ENCODE measurements at places on chromosomes 5 and 9.

DNA sequence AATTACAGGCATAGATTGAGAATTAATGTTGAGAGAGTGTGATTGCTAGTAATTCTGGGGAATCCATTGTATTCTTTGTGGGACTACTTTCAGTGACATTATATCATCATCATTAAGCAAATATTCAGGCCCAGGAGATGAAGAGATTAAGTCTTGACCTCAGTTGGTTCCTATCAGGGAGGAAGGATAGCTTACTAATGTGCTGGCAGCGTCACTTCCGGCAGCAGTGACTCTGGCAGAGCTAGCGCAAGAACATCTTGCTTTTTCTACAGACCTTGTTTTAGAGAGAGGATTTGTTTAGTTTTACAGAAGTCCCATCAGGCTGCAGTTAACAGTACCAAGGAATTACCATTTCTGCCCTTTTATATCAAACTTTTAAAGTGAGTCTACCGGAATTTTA lies 20.3 kb downstream of the OSTF1 start:
- peak; percentile 48 for DNase-seq

GRCh38 chr9:2709645-2710101 lies 7.6 kb upstream of the KCNV2 start:
- DNase-seq, result no peak

GRCh38 chr5:105817416-105817815 lies 1853.3 kb downstream of the EFNA5 start:
- no peak for DNase-seq

- DNase-seq, result no peak
Observed at GRCh38 chr9:1354086-1354485, 303.9 kb downstream of the DMRT2 start.

GRCh38 chr9:109802491-109802890 lies 22.5 kb downstream of the PALM2AKAP2 start:
- no peak for DNase-seq

- DNase-seq, result peak; percentile 82
Observed at GRCh38 chr9:128684325-128685199, 4.5 kb upstream of the SET start.

DNA sequence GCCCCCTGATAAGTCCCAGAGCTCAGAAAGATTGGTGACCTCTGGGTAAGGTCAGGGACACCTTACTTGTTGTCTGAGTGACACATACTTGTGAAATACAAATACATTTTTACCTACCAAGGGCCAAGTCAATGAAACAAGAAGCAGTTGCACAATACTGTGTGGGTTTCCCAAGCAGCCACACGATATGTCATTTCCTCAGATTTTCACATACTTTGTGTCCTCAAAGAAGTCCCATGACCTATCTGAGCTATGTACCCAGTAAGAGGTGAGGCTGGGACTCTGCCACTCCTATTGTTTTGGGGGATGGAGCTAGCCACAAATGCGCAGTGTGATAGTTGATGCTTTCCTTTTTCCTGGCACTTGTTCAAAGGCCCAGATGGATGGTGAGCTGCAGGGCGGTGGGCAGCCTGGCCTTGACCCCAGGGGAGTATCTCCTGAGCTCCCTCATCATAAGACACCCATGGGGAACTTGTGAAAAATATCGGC lies 4.8 kb upstream of the SLC25A51 start:
- DNase-seq, result peak; percentile 21

GRCh38 chr9:124618476-124618875 lies 111.3 kb upstream of the NR5A1 start:
- no peak for DNase-seq

- DNase-seq, result peak; percentile 52
Observed at GRCh38 chr9:130866474-130866965, 30.1 kb downstream of the QRFP start.

GRCh38 chr5:109312695-109313094 lies 97.1 kb downstream of the PJA2 start:
- no peak for DNase-seq

DNA sequence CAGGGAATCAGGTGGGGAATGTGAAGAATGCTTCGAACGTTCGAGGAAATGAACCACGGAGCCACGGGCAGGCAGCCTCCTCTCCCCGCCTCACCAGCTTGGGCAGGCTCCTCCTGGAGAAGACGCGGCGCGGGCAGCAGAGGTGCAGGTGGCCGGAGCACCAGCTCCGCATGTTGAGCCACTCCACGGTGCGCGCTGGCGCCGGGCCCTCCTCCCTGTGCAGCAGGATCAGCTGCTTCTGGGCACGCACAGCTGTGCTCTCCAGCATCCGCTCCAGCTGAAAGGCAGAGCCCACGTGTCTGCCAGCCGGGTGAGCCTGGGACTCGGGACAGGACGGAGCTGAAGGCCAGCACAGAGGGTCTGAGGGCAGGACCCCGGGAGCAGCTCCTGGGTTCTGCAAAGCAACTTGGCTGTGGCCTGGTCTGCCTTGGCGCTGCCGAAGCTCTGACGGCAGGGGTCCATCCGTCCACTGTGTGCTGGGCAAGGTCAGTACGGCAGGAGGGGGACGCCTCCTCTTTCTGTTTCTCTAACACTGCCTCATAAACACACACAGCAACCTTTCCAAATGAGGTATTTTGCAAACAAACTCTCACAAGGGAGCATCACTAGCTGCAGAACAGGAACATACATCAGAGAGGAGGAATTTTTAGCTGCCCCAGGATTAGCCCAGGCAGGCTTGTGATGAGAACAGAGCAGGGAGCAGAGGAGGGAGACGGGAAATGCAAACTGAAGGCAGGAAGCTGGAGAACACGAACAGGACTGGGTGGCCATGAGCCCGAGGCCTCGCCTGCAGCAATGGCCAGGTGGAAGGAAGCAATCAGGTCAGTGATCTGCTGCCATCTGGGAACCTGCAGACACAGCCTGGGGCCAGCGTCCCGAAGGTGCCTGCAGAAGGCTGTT lies 20.1 kb upstream of the NSMF start:
- no peak for DNase-seq

GRCh38 chr9:96489482-96489979 lies 39.6 kb downstream of the HABP4 start:
- DNase-seq, result no peak

DNA sequence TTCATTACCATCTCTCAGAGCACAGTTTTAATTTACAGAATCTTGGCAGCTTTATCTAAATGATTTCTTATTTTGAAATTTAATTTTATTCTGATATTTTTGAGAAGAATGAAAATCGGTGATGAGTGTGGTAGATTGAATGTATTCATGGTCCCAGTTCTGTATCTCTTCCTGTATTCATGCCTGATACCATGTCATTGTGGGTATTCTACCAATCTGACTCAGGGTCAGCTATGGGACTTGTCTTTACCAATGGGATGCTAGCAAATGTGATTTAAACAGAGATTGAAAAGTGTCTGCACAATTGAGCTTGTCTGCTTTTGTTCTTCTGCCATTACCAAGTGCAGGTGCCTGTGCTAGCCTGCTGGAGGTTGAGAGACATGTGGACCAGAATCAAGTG lies 17.8 kb upstream of the ZNF618 start:
- DNase-seq, result no peak

- no peak for DNase-seq
Observed at GRCh38 chr9:1531424-1531823, 481.3 kb downstream of the DMRT2 start.

DNA sequence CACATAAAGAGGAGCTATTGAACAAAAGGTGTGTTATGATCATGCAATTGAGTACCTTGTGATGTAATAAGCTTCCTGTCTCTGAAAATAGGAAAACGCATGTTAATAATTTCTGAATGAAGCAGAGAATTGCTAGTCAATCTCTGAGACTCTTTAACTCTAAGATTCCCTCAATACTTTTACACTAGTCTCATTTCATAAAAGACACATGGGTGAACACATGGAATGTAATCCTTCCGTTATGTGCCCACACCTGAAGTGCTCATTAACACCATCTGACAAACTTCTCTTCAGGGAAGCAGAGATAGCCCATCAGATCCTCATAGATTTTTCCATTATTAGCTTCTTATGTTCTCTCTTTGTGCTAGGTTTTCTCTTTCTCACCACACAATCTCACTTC lies 182.4 kb downstream of the TLR4 start:
- DNase-seq, result no peak

DNA sequence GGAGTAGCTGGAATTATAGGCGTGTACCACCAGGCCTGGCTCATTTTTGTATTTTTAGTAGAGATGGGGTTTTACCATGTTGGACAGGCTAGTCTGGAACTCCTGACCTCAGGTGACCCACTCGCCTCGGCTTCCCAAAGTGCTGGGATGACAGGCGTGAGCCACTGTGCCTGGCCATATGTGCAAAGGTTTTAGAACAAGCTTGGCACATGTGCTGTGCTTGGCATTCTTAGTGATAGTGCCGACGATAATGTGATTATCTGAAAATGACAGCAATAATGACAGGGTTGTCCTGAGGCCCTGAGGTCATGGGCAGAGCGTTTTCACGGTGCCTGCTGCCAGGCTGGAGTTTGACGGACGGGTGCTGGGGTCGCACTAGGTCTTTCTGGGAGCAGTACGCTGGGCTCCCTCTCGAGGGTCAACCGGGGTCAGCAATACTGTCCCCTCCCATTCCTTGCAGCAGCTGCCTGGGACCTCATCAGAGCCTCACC lies 42.6 kb downstream of the HMCN2 start:
- DNase-seq, result no peak

GRCh38 chr5:172178301-172178987 lies 9.6 kb downstream of the STK10 start:
- peak; percentile 55 for DNase-seq

DNA sequence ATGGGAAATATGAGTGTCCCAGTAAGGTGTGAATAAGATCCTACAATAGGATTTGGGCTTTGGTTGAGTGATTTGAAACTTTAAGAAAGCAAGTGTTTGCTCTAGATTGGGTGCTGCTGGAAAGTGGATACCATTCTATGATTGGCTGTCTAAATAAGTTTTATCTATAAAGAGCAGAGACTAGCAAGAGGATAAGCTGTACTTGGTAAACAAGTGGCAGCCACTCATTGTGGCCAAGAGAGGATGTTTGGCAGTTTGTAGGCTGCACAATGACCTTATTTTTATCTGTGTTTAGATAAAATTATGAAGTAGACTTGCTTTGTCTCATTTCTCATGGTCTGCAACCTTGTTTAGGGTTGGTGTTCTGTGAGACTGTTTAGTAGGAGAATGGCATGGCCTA lies 341.6 kb upstream of the PIK3R1 start:
- DNase-seq, result no peak

GRCh38 chr9:72338631-72339030 lies 26.4 kb downstream of the ZFAND5 start:
- DNase-seq, result no peak

DNA sequence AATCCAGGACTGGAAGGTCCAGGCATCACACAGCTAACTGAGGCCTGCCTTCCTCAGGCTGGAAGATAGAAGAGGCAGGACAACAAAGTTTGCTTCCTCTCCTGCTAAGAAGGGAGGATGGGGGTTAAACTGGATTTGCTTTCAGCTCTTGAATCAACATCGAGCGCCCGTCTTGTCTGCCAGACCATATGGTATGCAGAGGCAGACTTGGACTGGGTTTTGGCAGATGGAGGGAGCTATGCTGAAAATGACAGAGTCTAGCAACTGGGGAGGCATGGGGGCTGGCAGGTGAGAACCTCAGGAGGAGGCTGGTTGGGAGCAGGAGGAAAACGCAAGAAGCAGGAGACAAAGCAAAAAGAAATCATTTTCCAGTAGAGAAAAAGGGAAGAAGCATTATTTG lies 289.5 kb upstream of the IL12B start:
- DNase-seq, result no peak

DNA sequence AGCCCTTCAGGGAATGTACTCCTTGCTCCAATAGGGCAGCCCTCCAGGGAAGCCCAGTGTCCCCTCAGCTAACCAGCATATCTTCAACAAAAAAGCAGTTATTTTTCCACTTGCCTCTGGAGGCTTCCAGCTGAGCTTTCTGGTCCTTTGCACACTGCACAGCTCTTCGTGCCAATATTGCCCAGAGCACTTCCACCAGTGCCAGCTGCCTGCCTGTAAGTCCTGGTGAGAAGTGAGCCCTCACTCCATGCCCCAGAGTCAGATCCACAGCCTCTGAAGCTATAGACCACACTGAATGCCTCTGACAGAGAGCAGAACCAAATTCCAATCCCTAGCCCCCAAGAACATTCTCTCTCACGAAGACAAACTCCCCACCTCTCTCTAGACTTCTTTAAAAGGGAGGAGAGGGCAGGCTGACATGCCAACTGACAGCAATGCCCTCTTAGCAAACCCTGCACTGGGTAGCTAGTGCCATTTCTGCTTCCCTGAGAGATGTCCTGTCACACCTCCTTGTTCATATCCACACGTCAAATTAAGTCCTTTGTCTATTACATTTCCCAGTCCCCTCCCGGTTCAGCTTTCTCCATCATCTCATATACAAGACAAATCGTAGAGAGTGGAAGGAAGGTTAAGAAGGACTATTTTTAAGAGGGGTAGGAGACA lies 12.7 kb upstream of the HEXB start:
- DNase-seq, result no peak

- no peak for DNase-seq
Observed at GRCh38 chr5:43772764-43773477, 169.9 kb downstream of the NNT start.

DNA sequence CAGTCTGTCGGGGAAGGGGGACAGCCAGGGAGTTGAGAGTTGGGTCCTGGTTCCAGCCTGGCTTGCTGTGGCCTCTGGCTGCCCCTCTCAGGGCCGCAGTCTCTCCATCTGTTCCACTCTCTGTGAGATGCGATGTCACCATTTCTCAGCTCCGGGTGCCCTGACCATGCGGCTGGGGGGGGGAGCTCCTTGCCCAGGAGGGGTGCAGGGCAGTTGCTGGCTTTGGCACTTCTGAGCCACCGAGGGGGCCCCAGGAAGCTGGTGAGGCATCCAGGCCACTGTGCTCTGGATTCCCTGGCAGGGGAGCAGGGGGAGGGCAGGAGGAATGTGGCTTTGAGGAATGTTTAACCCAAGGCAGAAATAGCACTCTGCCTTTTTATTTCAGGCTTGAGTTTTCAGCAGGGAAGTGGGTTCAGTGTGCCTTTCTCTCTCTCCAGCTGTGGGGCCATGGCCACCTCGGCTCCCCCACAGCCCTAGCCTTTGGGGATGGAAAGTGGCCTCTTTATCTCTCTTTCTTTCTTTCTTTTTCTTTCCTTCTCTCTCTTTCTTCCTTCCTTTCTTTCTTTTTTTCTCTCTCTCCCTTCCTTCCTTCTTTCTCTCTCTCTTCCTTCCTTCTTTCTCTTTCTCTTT lies 11.0 kb downstream of the NCS1 start:
- DNase-seq, result no peak

DNA sequence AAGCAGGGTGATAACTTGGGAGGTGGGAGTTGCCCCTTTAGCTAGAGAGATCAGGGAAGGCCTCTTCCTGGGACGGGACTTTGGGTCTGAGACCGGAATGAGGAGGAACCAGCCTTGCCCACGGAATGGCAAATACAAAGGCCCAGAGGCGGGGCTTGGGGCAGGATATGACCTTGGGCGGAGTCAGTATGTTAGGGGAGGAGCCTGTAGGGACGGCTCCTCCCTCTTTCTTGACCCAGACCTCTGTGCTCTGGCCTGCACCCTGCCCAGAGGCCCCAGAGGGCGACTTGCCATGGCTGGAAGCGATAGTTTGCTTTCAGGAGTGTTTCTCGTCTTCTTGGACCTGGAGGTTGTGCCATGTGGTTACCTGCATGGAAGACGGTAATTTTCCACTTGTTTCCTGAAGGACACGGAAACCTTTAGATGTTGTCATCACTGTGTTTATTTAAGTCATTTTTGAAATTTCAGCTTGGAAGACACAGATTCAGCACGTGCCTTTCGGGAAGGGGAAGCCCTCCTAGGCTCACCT lies 85.6 kb downstream of the DAB2IP start:
- no peak for DNase-seq

GRCh38 chr9:128399861-128400260 lies 20.8 kb upstream of the CERCAM start:
- no peak for DNase-seq
